Transverse colon (tissue), 4 donors: ENCODE measurements at places on chromosomes 7 and 10.
A peak's percentile ranks its signal among the peaks of the same experiment; 100 is the strongest.

DNA sequence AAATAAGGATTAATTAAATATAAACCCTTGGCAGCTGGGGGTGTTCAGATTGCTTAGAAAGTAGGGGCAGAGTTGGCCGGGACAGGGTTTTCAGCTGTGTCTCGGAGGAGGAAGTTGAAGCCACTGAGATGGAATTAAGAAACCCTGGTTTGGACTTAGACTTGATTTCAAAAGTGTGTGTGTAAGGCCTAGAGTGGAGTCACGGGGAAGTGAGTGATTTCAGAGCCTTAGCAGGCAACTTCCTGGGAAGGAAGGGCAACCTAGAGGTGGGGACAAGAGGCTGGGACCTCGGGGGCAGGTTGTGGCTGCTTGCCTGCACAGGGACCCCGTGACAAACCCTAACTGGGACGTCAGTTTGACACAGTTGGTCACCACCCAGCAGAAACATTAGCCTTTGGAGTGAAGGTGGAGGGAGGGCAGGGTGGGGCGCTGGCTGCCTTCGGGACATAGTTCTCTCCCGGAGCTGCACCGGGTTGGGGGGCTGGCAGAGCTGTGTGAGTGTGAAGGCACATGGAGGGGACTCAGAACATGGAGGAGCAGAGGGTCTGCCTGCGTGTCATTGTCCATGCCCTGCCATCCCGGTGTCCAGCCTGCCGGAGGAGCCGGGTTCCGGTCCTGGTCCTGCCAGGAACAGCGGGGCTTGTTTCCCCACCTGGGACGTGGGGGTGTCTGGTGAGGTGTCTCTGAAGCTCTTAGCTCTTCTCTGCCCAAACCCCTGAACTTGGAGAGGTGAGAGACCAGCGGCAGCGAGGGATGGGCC, 1.8 kb downstream of the BRI3 start:
- peak; percentile 63 for DNase-seq

DNA sequence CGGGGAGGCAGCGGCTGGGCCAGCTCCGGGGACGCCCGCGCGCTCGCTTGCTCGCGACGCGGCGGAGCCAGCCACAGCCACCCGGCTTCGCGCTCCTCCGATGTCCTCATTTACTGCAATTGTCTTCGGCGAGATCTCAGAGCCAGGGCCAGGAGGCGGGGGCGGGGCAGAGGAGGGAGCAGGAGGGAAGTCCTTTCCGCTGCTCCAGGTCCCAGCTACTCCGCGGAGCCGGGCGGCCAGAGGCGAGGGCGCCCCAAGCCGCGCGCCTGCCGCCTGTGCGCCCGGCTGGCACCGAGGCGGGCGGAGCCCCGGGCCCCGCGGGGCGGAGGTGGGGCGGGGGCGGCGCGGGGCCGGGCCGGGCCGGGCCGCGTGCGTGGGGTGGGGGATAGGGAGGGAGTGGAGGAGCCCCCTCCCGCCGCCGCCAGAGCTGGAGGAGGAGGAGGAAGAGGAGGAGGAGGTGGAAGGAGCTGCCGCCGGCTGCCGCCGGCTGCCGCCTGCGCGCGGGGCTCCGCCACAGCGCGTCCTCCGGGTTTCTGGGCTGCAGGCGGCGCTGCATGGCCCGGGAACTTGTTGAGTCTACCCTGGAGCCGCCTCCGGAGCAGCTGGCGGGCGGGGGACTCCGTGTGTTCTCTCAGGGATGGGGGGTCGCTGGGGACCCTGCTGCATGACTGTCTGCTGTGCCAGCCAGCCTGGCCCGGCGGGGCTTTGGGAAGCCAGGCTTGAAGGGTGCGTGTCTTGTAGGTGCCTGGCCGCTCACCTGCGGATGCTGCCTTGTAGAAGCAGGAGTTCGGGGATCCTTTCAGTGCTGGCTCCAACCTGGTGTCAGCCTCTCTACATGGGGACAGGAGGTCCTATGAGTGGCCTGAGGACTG, at the start of gene INSYN2A:
TSS of gene INSYN2A (minus strand) at position 310 of the 872 bp plus-strand sequence. CDS start 20,196 bp downstream, outside the sequence.
- peak; percentile 27 for DNase-seq

GRCh38 chr7:146346096-146346495, 229.5 kb downstream of the CNTNAP2 start:
- no peak for DNase-seq

DNA sequence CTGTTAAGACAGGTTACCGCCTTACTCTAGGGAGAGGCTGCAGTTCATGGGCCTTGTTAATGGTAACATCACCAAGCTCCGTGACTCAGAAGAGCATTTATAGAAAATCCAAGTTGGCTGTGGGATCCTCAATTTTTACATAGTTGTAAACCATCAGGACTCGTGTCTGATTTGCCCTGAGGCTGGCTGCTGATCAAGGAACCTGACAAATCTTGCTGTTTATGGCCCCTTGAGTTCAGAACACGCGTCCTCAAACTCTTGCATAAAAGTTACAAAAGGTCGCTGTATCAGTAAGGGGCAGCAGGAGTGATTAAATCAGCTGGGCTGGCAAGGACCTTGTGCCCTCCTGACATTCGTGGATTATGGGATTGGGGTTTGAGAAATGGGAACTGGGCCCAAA, 4.6 kb downstream of the SLC13A4 start:
- DNase-seq: no peak
